Breast epithelium (tissue), 4 donors: ENCODE measurements at places on chromosomes 7 and 10.

GRCh38 chr7:117154721-117155120, 168.1 kb downstream of the WNT2 start:
- H3K4me1 ChIP-seq, result no peaks in the 10 kb centered on the region
- no peak for DNase-seq
- H3K27me3 ChIP-seq, result no peaks in the 10 kb centered on the region
- no peak overlapping the region for H3K27ac ChIP-seq

- no peaks in the 10 kb centered on the region for H3K4me1 ChIP-seq
- DNase-seq, result no peak
- no peaks in the 10 kb centered on the region for H3K27me3 ChIP-seq
- no peak overlapping the region for H3K4me3 ChIP-seq
- H3K36me3 ChIP-seq, result no peaks in the 10 kb centered on the region
Measured at GRCh38 chr10:89171263-89171872, 35.7 kb downstream of the CH25H start.

DNA sequence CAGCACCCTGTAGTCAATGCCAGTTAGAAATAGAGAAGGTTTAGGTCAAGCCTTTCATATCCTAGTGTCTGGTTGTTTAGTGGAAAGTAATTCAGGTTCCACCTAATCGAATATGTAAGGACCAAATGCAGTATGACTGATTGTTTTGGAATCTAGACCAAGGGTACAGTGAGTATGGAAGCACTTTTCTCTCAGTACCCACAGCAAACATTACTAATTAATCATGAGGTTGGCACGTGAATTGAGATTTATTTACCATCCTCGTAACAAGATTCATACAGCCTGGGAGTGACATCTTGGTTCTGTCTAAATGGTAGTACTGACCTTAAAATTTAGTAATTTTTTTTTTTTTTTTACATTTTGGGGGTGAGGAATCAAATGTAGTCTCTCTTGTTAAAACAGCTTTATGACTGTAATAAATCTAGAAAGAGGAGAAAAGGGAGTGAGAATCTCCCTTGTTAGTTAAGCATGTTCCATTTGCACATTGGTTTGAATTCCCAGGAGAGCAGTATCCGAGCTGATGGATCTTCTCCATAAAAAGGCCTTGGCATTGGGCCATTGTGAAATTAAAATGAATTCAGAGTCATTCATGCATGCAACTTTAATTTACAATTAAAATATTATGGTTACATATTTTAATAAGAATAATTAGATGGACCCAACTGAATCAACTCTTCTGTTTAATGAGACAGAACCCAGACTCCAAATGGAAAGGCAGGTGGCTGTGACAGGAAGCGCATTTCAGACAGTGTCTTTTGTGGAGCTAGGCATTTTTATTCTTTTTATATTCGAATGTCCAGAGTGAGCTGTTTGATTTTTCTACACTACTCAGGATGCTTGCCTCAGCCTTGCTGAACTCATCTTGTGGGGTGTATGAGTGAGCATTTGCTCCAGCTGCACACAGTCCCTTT, 57.6 kb downstream of the SNX10 start:
- no peak overlapping the region for H3K4me3 ChIP-seq
- no peak for DNase-seq
- no peaks in the 10 kb centered on the region for H3K4me1 ChIP-seq
- H3K27ac ChIP-seq, result no peak overlapping the region
- no peaks in the 10 kb centered on the region for H3K36me3 ChIP-seq

- no peak for DNase-seq
- H3K4me3 ChIP-seq, result no peak overlapping the region
Measured at GRCh38 chr7:151254851-151255250, 6.4 kb upstream of the SMARCD3 start.

GRCh38 chr7:46774515-46774914, 807.4 kb downstream of the TNS3 start:
- H3K4me3 ChIP-seq, result no peak overlapping the region
- DNase-seq, result no peak
- no peak overlapping the region for H3K27ac ChIP-seq
- no peaks in the 10 kb centered on the region for H3K27me3 ChIP-seq

- DNase-seq, result no peak
- no peaks in the 10 kb centered on the region for H3K4me1 ChIP-seq
- no peaks in the 10 kb centered on the region for H3K36me3 ChIP-seq
- no peak overlapping the region for H3K4me3 ChIP-seq
Measured at GRCh38 chr7:148014541-148014940, 576.0 kb upstream of the C7orf33 start.

GRCh38 chr7:66505531-66506451, 122.9 kb upstream of the KCTD7 start:
- H3K4me1 ChIP-seq, result no peaks in the 10 kb centered on the region
- no peak overlapping the region for H3K27ac ChIP-seq
- H3K27me3 ChIP-seq, result peaks cover 15% of the 10 kb centered on the region
- no peak for DNase-seq
- peak overlapping the region; percentile 43 for H3K4me3 ChIP-seq

GRCh38 chr10:99266383-99266782, 30.7 kb upstream of the HPSE2 start:
- no peaks in the 10 kb centered on the region for H3K36me3 ChIP-seq
- no peak overlapping the region for H3K27ac ChIP-seq
- no peaks in the 10 kb centered on the region for H3K4me1 ChIP-seq
- no peak for DNase-seq

DNA sequence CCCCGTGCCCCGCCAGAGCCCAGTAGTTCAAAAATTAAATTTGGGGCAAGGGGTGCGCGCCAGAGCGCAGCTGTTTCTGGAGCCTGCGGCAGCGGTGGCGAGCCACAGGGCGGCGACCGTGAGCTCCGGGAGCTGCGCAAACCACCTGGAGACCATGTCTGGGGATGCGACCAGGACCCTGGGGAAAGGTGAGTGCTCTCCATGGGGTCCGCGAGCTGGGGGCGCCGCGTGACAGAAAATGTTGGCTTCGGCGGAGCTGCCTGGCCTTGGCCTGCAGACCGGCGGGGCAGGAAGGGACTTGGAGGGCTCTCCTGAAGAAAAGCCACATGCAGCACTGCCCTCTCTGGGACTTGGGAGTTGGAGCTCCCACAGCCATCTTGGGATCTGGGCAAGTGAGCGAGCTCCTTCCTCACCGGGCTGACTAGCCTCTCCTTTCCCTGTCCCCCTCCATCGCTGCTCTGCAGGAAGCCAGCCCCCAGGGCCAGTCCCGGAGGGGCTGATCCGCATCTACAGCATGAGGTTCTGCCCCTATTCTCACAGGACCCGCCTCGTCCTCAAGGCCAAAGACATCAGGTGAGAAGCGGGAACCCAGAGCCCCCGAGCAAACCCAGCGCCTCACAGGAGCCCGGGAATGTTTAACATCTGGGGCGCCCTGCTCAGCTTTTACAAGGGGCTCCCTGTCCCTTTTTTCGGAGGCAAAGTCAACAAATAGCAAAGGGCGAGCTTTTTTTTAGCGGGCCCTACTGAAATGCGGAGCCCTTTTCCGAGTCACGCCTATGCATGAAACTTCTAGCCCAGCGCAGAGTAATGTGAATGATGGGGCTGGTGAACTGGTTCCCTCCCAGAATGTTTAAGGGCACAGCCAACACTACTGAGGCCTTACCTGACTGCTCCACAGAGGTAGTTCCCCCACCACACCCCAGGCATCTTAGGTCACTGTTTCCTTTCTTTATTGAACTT, 6.1 kb downstream of the GSTO2 start:
- H3K27ac ChIP-seq, result peak overlapping the region; percentile 71
- H3K4me1 ChIP-seq, result no peaks in the 10 kb centered on the region
- H3K4me3 ChIP-seq, result peak overlapping the region; percentile 72
- H3K36me3 ChIP-seq, result no peaks in the 10 kb centered on the region
- no peaks in the 10 kb centered on the region for H3K27me3 ChIP-seq

DNA sequence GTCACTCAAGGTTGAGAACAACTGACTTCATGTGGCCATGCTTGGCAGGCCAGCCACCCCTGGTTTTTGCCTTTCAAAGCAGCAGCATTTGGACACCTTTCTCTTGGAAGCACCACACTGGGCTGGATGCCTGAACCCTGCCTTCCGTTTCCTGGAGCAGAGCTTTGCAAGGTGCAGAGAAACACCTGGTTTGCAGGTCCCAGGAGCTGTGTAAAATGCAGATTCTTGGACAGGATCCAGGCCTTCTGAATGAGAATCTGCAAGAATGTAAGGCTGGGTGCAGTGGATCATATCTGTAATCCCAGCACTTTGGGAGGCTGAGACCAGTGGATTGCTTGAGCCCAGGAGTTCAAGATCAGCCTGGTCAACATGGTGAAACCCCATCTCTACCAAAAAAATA, 18.0 kb upstream of the DUSP5 start:
- DNase-seq, result no peak
- H3K4me1 ChIP-seq, result no peaks in the 10 kb centered on the region
- no peak overlapping the region for H3K27ac ChIP-seq
- no peak overlapping the region for H3K4me3 ChIP-seq

DNA sequence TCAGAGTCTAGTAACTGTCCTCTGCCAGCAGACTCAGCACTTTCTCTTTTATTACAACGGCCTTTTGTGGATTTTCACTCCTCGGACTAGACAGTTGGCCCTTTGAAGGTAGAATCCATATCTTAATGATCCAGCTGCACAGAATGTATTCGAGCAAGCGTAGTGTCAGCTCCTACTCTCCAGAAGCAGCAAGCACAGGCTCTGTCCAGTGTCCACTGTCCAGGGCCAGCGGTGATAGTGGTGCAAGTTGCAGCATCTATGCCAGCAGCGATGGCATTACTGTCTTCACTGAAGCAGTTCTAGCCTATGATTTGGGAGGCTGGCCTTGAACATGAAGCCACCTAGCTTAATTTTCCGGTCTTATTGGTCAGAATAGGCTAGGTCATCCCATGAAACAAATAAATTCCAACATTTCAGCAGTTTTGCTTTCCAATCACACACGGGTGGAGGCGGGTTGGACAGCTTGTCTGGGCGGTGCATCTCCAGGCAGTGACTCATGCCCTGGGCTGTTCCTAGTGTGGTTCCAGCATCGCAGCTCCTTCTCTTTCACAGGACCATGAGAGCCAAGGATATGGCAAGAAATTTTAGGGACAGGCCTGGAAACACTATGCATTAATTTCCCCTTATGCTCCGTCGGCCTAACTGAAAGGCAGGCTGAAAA, 108.6 kb upstream of the KCNMA1 start:
- no peaks in the 10 kb centered on the region for H3K27me3 ChIP-seq
- DNase-seq, result no peak
- no peaks in the 10 kb centered on the region for H3K36me3 ChIP-seq
- H3K27ac ChIP-seq, result no peak overlapping the region
- no peaks in the 10 kb centered on the region for H3K4me1 ChIP-seq

- H3K27ac ChIP-seq, result no peak overlapping the region
- no peaks in the 10 kb centered on the region for H3K36me3 ChIP-seq
- H3K4me1 ChIP-seq, result no peaks in the 10 kb centered on the region
- no peak overlapping the region for H3K4me3 ChIP-seq
- no peak for DNase-seq
- H3K27me3 ChIP-seq, result no peaks in the 10 kb centered on the region
Measured at GRCh38 chr7:107029764-107030286, 14.7 kb upstream of the PRKAR2B start.

- no peaks in the 10 kb centered on the region for H3K4me1 ChIP-seq
- H3K27ac ChIP-seq, result peak overlapping the region; percentile 99
- no peaks in the 10 kb centered on the region for H3K36me3 ChIP-seq
- H3K27me3 ChIP-seq, result no peaks in the 10 kb centered on the region
- DNase-seq, result peak; percentile 56
- peak overlapping the region; percentile 82 for H3K4me3 ChIP-seq
Measured at GRCh38 chr10:74824900-74825370, 1.5 kb upstream of the KAT6B start.

DNA sequence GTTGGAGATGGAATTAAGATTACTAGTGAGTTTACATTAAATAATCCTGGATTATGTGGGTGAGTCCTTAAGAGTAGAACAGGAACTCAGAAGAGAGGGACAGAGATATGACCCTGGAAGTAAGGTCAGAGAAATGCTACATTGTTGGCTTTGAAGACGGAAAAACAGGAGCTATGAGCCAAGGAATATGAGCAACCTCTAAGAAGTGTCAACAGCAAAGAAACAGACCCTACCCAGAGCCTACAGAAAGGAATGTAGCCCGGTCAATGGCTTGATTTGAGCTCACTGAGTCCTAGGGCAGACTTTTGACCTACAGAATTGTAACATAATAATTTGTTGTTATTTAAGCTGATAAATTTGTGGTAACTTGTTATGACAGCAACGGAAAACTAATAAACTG, 304.9 kb downstream of the IPMK start:
- no peak overlapping the region for H3K4me3 ChIP-seq
- DNase-seq, result no peak
- no peaks in the 10 kb centered on the region for H3K4me1 ChIP-seq
- no peak overlapping the region for H3K27ac ChIP-seq

DNA sequence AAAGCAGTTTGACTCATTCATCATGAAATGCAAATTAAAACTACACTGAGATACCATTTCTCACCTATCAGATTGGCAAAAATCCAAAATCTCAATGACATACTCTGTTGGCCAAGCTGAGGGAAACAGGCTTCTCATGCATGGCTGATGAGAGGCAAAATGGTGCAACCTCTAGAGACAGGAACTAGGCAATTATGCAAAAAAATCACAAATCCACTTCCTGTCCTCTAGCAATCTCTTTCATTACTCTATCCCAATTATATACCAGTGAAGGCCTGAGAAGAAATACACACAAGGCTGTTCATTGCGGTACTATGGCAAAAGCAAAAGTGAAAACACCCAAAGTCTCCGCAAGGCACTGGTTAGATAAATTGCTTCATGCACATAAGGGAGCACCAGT, 25.9 kb upstream of the PTPRN2 start:
- no peak overlapping the region for H3K4me3 ChIP-seq
- DNase-seq, result no peak
- H3K4me1 ChIP-seq, result no peaks in the 10 kb centered on the region
- no peaks in the 10 kb centered on the region for H3K36me3 ChIP-seq
- no peaks in the 10 kb centered on the region for H3K27me3 ChIP-seq
- H3K27ac ChIP-seq, result no peak overlapping the region

DNA sequence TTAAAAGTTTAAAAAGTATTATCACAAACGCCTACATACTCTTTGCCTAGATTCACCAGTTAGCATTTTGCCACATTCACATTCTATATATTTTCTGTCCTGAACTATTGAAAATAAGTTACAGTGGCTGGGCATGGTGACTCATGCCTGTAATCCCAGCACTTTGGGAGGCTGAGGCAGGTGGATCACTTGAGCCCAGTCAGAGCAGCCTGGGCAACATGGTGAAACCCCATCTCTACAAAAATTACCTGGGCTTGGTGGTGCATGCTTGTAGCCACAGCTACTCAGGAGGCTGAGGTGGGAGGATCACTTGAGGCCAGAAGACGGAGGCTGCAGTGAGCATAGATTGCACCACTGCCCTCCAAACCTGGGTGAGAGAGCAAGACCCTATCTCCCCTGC, 5.3 kb downstream of the ARPC1A start:
- H3K4me1 ChIP-seq, result peaks cover 8% of the 10 kb centered on the region
- no peak for DNase-seq
- no peaks in the 10 kb centered on the region for H3K27me3 ChIP-seq
- no peak overlapping the region for H3K4me3 ChIP-seq
- H3K27ac ChIP-seq, result no peak overlapping the region
- H3K36me3 ChIP-seq, result no peaks in the 10 kb centered on the region

- no peaks in the 10 kb centered on the region for H3K36me3 ChIP-seq
- no peak overlapping the region for H3K27ac ChIP-seq
- no peak for DNase-seq
- peaks cover 11% of the 10 kb centered on the region for H3K4me1 ChIP-seq
Measured at GRCh38 chr10:70836319-70836718, 20.6 kb downstream of the SGPL1 start.

- H3K27ac ChIP-seq, result no peak overlapping the region
- H3K4me3 ChIP-seq, result no peak overlapping the region
- H3K36me3 ChIP-seq, result no peaks in the 10 kb centered on the region
- no peaks in the 10 kb centered on the region for H3K27me3 ChIP-seq
Measured at GRCh38 chr7:73810998-73811360, 19.8 kb upstream of the CLDN4 start.
